ENCODE measurements at places on chromosomes 16 and 17.

- DNase-seq: no peak
Observed at GRCh38 chr17:52740006-52740405, 581.5 kb upstream of the CA10 start.

DNA sequence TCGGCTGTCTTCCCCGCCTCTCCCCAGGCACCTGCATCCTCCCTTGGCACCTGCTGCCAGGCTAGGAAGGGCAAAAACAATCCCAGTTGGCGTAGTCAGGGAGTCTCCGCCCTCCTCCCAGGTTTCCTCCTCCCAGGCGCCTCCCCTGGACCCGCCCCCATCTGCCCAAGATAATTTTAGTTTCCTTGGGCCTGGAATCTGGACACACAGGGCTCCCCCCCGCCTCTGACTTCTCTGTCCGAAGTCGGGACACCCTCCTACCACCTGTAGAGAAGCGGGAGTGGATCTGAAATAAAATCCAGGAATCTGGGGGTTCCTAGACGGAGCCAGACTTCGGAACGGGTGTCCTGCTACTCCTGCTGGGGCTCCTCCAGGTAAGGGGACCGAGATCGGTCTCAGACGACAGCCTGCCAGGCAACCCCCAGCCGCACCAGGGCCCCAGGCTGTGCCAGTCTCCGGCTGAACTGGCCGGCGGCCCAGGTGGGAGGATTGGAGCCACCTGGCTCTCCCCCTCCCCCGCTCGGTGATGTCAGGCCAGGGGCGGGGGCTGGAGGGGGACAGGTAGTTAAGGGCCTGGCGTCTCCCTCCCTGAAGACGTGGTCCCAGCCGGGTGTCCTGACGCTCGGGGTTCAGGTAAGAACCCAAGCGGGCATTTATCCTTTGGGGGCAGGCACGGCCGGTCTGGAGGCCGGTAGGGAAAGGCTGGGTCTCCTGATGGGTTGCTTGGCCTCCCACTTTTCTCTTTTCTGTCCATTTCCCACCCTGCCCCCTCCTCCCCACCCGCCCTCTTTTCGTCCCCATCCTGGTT, at the start of gene GRB7:
GRB7 (plus strand) TSS at position 179 of the 808 bp plus-strand sequence. CDS start 4,364 bp downstream, outside the sequence.
- DNase-seq: no peak

DNA sequence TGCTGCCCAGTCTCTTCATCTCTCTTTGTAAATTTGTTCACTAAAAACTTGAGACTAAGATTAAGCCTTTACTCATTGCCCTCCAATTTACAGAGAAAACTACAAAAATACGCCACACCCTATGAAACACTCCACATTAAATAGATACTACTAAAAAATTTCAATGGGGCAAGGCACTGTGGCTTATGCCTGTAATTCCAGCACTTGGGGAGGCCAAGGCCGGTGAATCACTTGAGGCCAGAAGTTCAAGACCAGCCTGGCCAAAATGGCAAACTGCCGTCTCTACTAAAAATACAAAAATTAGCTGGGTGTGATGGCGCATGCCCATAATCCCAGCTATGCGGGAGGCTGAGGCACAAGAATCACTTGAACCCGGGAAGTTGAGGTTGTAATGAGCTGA, 3.8 kb downstream of the UBE2O start:
- DNase-seq: no peak

DNA sequence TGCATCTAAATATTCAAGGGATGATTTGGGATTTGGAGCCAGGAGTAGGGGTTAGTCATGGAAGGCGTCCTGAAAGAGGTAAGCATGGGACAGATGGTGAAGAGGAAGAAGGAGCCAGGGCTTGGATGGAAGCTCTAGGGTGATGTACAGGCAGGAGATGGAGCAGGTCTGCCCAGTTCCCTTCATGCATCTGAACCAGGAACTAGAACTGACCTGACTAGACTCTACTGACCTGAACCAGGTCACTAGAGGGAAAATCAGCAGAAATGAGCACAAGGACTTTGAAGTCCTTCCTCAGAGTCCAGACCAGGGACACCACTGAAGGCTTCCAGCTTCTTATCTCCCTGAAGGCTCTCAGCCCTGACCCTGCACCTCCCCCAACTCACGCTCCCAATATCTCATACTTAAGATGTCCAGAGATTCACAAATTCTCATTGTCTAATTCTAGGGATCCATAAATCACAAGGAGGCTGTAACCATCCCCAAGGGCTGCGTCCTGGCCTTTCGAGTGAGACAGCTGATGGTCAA, 8.3 kb downstream of the GSDMA start:
- no peak for DNase-seq

DNA sequence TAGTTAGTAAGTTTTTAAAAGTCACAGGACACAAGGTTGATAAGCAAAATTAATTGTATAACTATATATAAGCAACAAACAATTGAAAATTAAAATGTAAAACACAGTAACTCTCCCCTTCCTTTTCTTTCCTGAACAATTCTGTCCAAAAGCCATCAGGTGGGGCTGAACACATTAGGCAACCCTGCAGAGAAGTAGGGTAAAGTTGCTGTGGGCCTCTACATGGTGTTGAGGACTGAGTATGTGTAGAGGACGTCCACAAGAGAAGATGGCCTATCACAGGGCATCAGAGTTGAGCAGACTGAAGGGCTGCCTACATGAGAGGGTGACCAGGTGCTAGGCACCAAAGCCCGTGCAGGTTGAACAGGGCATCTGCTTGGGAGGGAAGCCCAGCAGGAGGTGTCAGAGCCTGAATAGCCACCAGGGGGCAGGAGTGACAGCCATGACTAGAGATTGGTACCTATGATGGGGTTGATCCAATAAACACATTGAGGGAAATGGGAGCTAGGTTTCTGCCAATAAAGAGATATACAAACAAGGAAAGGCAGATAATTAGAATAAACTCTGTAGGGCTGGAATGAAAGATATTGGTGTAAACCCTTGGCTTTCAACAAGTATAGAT, 415.1 kb downstream of the NPIPA8 start:
- DNase-seq: no peak

- DNase-seq: peak; percentile 96
Observed at GRCh38 chr16:56964243-56965148, 2.7 kb downstream of the CETP start.

- no peak for DNase-seq
Observed at GRCh38 chr16:88407807-88408206, 25.0 kb downstream of the ZNF469 start.

- DNase-seq: no peak
Observed at GRCh38 chr16:29860218-29860617, 2.8 kb downstream of the CDIPT start.

DNA sequence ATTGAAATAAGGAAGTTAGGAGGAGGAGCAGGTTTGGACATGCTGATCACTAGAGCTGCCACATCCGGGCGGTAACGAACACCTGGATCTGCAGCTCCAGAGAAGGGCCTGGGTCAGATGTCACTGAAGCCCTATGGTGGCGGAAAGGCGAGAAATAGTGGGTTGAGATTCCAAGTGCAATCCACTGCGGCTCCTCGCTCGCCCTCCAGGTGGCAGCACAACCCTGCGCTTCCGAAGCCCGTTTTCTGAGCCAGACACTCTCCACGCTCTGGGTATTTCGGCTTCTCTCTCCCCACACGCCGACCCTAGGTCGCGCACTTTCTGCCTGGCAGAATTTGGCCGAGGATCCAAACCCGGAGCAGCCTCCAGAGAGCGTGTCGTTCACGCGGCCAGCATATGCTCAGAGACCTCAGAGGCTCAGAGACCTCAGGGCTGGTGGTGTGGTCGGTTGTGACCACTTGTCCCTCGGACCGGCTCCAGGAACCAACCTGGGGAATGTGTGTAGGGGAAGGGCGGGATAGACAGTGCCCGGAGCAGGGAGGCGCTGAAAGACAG, 922 bp upstream of the SLC2A4 start:
- peak; percentile 76 for DNase-seq

DNA sequence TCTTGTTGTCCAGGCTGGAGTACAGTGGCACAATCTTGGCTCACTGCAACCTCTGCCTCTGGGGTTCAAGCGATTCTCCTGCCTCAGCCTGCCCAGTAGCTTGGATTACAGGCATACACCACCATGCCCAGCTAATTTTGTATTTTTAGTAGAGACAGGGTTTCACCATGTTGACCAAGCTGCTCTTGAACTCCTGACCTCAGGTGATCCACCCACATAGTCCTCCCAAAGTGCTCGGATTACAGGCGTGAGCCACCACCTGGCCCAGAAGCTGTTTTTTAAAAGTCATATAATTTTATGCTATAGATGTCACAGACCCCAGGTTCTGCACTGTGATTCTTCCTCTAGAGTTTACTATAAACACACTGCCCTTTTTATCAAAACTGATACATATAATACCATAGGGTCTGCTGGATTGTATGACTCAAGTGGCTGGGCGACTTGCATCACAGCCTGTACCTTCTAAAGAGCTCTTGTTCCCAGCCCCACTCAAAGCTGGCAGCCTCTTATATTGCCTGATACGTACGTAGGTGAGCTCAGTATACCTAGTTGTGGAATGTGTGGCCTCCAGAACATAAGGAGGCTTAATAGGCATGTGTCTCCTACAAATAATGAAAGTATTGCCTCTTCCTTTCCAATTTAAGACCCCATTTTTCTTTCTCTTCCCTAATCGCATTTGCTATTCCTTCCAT, 295.8 kb downstream of the ZFHX3 start:
- DNase-seq: no peak

DNA sequence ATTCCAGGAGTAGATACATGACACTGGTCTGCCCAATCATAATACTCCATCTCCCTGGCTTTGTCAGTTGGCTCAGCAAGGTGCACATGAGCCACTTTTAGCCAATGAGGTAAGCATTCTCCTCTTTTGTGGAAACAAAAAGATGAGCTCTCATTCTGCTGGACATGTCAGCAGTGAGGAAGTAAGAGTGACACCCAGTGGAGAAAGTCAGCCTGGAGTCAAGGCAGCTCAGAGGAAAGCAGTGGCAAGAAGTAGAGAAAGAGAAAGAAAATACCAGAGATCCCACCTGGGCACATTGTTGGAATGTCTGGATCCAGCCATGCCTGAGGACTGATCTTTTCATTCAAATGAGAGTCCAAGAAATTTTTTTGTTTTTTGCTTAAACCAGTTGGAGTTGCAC, 496.9 kb upstream of the C16orf82 start:
- DNase-seq: no peak

- DNase-seq: no peak
Observed at GRCh38 chr16:67428146-67428731, 2.7 kb upstream of the HSD11B2 start.

DNA sequence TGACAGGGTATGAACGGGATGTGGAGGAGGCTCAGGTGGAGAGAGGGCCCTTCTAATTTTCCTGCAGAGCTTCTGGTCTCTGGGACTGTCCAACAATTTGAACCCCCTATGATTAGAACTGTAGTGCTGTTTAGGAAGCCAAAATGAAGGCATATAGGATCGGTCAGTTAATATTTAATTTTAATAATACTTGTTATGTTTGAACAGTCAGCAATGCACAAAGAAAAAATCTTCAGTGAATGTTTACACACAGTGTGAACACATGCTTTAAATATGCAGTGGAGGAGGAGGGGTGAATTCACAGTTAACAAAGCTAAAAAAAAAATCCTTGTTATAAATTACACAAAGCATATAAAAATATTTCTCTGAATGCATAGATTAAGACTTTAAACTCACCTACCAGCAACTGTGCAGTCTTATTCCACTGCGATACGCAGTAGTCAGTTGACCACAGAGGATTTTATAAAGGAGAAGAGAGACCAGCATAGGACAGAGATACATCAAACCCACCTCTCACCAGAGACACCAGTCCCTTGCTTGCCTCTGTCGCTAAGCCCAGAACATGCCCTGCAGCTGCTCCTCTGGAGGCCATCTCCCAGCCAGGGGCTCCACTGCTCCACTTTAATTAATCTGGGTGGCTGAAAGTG, 14.6 kb downstream of the ANKRD40 start:
- DNase-seq: no peak

- no peak for DNase-seq
Observed at GRCh38 chr17:68981288-68981687, 26.1 kb upstream of the ABCA8 start.

DNA sequence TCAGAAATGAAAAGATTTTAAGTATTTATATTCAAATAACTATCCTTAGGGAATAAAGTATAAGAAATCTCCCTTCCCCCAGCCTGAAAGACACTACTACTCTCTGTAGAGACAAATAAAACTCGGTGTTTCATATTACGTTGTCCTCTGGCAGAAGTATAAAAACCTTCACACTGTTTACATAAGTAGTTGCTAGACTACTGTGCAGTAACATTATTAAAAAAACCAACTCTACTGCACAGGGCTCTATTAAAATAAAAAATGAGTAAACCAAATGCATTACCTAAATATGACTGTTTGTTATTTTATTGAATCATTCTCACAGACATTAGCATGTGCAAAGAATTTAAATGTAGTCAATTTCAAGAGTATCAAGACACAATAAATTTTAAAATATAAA, 67.4 kb downstream of the MED13 start:
- no peak for DNase-seq

- DNase-seq: no peak
Observed at GRCh38 chr17:27888945-27889344, 4.2 kb downstream of the LYRM9 start.

GRCh38 chr17:76532072-76532651, 5.3 kb downstream of the CYGB start:
- no peak for DNase-seq
